ENCODE measurements at places on chromosomes 5 and 9.

DNA sequence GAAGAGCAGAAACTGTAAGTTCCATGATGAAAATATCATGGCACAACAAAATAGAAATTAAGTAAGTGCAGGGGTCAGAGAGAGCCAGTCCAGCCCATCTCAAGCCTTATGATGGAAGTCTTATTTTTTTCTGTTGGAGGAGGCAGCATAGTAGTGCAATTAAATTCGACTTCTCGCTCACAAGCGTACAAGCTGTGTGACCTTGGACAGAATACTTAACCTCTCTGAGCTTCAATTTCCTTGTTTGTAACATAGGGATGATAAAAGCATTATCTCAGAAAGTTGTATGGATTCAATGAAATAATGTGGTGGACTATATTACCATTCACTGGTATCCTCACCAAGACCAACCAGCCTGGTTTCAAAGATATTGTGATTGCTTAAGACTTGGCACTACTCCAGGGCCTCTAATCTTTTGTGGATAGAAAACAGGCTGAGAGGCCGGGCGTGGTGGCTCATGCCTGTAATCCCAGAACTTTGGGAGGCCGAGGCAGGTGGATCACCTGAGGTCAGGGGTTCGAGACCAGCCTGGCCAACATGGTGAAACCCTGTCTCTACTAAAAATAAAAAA lies 26.8 kb upstream of the MVB12B start:
- DNase-seq: no peak

DNA sequence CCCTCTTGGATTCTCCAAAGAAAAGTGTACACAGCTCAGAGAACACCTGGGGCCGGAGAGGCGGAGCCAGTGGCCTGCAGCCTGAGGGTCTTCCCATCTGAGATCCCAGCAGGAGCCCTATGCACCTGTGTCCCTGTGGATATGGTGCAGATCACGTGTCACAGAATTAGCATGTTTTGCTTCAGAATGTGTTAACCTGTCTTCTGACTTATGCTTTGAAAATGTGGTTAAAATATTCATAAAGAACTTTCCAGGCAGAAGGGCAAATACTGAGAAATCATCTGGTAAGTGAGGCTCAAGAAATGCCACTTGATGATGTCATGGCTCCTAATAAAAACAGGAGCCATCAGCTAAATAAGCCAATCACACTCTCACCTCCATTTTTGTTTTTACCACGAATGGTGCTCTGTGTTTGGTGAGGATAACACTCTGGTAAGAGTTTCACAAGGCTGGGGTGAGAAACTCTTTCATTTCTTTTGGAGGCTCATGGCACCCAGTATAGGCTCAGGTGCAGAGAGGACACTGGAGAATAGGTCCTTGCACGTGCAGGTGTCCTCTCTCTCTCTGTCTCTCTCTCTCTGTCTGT lies 279.8 kb downstream of the FSTL4 start:
- DNase-seq: no peak

DNA sequence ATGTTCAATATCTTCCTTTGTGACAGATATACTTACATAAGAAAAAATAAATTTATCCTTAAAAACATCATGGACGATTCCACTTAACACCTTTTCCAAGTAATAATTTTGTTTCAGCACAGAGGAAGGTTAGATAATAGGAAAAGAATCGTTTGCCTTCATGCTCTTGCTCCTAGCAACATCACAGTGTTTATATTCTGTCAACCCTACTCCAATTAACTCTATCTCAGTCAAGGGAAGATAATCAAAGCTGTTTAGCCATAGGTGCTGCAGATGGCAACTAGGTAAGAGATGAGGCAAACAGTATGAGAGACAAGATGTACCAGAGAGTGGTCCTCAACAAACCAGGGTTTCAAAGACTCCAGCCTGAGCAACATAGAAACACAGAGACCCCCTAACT lies 55.6 kb downstream of the UBAP2 start:
- no peak for DNase-seq

DNA sequence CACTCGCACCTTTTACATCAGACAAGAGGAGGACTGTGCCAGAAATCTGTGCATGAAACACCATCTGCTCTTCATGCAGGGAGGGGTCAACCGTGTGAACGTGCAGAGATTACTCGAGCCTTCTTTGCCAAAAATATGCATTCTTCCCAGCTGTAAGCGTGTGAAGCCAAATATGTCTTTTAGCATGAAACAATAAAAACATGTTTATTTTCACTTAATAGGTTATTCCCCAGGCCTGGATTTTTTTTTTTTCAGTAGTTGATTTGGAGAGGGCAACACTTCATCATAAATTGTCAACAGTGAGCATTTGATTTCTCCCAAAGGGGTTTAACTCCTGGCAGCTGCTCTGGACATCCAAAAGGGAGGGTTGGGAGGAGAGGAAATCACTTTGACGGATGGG lies 23.8 kb downstream of the PLAC8L1 start:
- peak; percentile 12 for DNase-seq

GRCh38 chr5:167123126-167123525 lies 1168.3 kb upstream of the WWC1 start:
- no peak for DNase-seq

- no peak for DNase-seq
Observed at GRCh38 chr9:6689893-6690674, 44.6 kb upstream of the GLDC start.

DNA sequence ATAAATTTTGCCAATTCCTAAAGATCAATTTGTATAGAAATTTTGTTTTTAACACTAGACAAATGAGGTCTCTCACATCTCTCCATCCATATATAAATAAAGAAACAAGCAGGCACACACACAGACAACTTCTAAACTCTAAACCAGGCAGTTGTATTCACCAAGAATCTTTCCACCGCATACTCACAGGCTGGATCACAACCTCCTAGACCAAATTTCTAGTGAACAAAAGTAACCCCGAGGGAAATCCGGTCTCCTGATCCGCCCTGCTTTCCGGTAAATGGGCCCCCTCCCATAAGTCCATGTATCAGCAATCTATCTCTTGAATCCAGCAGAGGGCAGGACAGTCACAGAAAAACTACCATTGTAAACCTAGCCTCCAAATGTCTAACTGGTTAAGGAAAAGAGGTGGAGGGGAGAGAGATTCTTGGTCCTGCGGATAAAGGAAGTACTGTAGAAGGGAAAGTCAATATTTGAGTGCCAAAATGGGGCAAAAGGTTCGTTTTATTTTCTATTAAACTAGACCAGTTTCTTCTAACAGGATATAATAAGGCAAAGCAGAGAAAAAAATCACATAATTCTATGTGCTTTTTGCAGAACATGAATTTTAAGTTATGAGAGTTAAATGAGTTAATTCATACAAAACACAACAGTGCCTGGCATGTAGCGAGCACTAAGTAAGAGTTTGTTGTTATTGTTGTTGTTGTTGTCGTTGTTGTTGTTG lies 4.8 kb upstream of the SMU1 start:
- DNase-seq: peak; percentile 61

DNA sequence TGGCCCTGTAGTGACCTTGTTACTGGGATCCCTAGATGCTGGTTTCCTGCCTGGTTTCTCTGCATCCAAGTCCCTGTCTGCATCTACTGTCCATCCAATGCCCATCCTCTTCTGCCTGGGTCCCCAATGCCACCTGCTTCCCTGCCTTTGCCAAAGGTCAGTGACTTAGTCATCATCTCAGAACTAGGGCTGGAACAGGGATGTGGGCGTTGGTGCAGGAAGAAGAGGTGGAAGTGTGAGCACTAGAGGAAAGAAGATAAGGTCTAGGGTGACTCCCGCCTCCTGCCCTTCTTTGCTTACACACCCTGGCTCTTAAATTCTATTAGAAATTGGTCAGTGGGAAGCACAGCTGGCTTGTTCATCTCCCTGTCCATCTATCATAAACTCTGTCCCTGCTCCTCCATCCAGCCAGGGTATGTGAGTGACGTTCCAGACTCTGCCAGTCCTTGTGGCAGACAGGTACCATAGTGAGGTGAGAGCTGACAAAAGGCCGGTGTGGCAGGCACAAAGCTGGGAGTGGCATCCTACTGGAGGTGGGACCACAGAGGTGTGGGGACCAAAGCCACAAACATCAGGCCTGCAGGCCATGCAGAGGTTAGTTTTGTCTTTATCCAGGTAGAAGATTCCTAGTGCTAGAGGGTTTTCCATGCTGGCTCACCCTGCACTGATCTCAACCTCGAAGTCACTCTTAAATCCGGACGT lies 9.2 kb downstream of the PTPN3 start:
- no peak for DNase-seq

DNA sequence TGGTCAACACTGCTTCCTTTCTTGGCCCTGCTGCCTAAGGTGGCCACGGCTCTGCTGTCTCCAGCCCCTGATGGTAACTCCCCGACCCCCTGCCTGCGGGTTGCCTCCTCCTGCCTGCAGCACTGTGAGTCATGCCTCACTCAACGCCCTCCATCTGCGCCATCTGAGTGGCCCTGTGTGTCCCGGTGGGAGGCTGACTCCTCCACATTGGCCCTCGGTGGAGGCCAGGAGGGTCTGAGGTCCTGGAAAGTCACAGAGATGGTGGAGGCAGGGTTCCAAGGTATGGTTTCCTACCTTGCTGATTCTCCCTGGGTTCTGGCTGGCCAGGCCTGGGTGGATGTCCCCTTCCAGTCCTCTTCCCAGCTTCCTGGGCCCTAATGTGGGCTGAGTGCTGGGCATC lies 64.5 kb upstream of the ADAMTS2 start:
- DNase-seq: no peak

- no peak for DNase-seq
Observed at GRCh38 chr5:116396476-116397099, 178.0 kb downstream of the SEMA6A start.

GRCh38 chr5:6328173-6328572 lies 50.2 kb downstream of the MED10 start:
- no peak for DNase-seq

- no peak for DNase-seq
Observed at GRCh38 chr9:87796196-87796595, 70.3 kb downstream of the CTSL start.

- DNase-seq: peak; percentile 78
Observed at GRCh38 chr5:75566710-75567309, 44.4 kb upstream of the ANKDD1B start.

GRCh38 chr9:130405657-130406257 lies 39.0 kb upstream of the ASS1 start:
- DNase-seq: no peak

GRCh38 chr9:117405950-117406705 lies 8.7 kb downstream of the ASTN2 start:
- DNase-seq: no peak

DNA sequence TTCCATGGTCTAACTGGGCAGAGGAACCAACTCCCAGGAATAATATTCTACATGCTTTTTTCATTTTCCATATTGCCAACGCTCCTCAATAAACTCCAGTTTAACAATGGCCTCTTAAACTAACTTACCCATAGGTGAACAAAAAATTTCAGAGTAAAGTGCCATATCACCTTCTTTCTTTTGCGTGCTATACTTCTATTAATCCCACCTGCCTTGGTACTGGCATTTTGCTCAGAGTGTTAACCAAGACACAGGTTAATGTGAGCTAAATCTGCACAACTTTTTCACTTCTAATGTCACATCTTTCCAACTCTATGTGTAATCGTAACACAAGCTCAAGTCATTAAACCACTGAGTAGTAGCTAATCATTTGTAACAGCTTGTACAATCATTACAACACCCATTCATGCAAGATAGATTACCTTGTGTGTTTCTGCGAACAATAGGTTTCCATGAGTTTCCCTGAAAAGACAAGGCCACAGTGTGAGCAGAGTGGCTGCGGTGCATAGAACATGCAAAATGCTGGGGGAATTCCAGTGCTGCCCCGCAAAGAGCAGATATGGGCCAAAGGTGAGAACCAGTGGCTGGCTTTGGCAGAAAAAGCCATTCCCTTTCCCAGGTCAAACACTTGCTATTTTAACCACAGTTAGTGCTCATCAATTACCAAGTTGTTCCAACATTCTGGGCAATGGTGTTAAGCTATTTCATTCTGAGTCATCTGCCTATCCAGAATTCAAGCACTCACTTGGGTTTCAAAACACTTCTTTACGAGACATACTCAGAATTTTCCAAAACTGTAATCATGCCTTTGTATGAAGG lies 42.8 kb downstream of the TIMD4 start:
- no peak for DNase-seq

DNA sequence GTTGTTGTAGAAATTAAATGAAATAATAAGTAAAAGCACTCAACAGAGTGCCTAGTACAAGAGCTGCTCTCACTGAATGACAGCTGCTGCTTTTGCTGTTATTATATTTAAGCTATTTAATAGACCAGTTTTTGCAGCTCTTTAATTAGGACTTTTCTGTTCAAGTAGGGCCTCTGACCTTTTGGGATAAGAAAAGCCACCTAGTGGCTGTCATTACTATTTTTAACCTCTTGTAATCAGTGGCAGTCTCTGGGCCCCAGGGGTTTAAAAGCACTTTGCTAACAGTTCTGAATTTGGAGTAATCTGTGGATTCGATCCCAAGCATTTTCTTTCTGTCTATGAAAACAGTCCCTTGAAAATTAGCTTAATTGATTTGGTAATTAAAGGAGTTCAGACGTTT lies 121.1 kb downstream of the NUDT12 start:
- DNase-seq: no peak

- no peak for DNase-seq
Observed at GRCh38 chr9:130542457-130543228, 36.7 kb upstream of the FUBP3 start.

DNA sequence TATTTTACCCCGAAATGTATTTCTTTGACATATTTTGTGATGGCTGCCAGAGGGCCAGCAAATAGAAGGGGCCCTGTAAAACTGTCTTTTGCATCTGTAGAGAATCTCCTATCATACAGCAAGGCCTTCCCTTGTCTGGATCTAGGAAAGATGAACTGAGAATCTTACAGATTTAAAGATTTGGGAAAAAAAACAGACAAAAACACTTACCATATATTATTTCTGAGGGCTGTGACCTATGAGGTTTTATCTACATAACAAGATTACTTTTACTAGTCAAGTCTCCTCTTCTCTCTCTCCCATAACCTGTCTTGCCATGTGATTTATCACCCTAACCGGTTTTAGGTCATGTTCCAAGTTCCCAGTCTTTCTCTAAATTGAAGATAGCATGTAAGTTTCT lies 599.2 kb upstream of the CDH6 start:
- DNase-seq: no peak

DNA sequence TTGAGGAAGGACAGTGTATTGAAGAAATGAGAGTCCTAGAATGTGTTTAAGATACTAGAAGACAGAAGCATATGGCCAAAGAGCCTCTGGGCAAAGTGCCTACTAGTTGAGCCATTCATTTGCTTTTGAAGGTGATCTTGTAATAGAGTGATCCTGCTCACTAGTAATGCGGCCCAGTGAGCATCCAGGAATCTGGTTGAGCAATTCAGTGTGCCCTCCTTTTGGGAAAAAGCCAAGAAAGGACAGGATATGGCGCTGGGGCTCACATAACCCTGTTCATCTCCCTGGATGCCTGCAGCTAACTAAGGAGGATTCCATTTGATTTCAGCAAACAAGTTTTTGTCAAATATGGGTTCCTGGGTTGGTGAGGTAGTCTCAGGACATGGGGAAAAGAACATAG lies 16.3 kb downstream of the ADAM19 start:
- DNase-seq: peak; percentile 68

GRCh38 chr5:80740999-80741398 lies 86.2 kb upstream of the DHFR start:
- no peak for DNase-seq

DNA sequence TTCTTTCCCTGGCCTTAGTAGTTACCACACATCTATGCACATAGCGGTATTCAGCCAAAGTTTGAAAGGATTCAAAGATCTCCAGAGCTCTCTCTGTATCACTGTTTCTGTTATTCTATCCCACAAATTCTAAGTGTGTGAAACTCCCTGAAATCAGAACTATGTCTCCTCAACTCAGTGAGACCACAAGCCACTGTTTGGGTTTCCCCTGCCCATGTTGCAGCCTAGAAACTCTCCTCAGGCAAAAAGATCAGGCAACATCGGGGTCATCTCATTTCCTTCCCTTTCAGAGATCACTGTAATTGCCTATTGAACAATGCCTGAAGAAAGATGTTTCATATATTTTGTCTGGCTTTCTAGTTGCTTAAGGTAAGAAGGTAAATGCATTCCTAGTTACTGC lies 135.6 kb downstream of the TMC1 start:
- no peak for DNase-seq
